Activated CD8-positive, alpha-beta memory T cell treated with anti-CD3 and anti-CD28 coated beads for 4 hours (primary cell): ENCODE measurements at places on chromosomes 2 and 18.

GRCh38 chr2:29829841-29830240 lies 91.5 kb downstream of the ALK start:
- DNase-seq: no peak

DNA sequence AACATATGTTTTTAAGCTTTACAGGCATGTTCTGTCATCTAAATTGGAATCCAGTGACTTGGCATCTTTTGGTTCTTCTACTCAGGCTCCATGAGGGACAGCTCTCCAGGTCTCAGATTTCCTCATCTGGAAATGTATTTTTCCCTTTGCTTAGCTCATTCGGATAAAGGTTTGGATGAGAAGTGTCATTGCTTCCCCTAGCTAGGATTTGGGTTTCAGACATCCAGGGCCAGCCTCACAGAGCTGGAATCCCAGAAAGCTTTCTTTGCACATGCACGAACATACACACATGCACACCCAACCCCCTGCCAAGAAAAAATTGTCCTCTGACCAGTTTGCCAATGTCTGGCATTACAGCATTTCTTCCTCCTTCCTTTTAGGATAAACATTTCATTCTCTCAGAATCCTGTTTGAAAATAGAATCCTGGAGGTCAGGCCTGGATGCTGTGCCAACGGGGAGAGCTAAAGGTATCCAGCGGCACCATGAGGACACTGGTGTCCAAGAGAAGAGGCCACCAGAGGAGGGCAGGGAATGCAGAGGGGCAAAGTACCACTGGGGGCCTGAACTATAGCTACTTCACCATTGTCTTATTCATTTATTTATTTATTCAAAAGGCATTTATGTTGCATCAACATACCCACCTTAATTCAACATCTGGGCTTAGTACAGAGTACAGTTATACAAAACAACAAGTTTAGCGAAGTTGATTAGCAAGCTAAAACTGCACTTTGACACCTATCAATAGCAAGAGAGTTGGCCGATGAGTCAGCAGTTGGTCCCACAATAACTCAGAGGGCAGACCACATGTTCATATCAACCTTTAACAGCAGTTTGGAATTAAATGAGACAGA lies 97.9 kb upstream of the ATL2 start:
- DNase-seq: no peak

DNA sequence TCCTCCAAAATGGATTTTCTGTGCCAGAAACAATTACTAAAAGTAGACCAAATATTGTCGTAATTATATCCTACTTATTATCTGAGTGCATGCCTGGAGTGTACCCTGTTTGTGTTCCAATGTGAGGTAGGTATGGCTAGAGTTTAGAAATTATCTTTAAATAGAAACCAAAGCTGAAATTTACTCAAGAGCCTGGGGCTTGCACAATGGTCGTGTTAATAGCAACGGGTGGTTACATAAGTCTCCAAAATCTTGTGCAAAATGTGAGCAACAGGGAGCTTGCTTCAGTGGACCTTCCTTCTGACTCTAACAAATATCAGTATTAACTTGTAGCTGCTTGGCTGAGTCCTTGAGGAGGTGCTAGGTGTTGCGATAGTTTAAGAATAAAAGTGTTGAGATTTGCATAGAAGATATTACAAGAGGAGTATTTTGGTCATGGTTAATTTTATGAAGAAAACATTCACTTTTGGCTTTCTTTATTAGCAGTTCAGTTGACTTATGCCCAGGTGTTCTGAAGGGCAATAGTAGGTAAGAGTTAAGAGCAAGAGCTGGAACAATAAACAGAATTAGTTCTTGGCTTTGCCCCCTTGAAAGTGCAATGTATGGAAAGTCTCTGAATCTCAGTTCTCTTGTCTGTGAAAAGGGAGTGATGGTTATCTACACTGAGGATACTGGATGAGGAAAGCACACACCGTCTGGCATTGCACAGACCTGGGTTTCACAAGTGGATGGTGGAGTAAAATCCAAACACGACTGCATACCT lies 4.6 kb downstream of the CXCR4 start:
- DNase-seq: no peak

DNA sequence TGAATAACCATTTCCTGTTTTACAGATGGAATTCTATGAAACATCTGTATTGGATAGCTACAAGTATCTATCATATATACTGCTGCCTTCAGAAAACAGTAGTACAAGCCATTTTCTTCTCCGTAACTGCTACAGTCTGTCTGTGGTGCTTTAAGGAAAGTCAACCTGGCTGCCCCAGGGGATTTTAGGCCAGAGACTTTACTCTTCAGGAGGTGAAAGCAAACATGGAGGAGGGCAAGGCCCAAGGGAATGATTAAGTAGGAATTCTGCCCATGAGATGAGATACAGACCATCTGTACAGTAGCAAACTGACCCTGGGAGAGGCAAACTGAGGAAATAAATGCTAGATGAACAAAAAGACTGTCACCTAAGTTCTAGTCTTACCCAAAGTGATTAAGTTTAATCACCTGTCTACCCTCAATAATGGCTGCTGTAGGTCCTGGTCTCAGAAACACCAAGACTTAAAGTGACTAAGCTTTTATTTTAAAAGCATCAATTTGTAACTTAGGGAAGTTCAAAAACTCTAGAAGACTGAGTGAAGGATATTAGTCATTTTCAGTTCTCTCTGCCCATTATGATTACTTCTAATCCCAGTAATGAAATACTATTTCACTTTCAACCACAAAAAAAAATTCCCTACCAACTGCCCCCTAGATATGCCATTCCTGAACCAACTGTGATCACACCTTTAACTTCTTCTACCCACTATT lies 14.8 kb downstream of the MBD2 start:
- no peak for DNase-seq

- DNase-seq: no peak
Observed at GRCh38 chr2:175251425-175252041, 70.0 kb upstream of the ATP5MC3 start.

DNA sequence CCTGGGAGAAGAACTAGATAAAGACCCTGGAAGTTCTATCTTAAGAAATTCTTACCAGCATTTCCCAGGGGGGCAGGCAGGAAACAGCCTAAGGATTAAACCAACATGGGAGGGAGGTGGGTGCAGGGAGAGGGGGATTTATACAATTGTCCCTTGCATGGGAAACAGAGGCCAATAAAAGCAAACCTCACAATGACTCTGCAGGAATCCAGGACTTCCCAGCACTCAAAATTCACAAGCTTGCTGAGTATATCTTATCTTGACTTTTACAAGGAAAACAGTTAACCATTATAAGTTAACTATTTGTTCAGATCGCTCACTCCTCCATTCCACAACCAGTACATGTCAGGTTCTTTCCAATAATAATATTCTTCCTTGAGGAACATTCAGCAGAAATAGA lies 241.3 kb downstream of the MREG start:
- no peak for DNase-seq

DNA sequence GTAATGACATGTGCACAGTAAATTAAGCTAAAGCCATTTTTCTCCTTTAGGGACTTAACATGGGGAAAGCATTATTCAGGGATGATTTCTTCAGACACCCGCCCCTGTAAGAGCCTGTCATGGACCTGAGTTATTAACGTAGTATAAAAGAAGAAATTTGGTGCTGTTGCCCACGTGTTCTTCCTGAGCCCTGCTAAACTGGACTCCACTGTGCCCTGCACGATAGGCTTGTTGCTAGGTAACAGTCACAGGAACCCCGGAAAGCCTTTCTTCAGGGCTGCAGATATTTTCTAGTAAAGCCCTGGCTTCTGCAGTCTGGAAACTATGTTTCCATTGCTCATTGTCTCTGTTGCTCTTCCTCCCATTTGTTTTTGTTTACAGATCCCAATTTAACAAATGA lies 157.9 kb downstream of the LRRC30 start:
- no peak for DNase-seq

DNA sequence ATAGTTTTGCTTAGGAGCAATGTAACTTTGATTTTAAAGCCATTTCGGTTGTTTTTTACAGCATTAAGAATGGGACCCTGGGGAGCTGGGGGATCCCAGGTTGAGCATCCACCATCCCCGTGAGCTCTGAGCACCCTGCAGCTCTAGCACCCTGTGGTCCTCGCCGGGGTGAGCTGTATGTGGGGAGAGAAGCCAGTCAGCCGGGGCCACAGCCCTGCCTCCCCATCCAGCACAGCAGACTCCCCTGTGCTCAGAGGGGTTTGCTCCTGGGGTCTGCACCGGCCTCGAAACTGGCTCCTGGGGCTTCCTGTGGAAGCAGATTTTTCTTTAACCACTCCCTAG lies 1.3 kb downstream of the COL6A3 start:
- DNase-seq: no peak

GRCh38 chr2:147351784-147352183 lies 493.0 kb upstream of the ACVR2A start:
- no peak for DNase-seq

DNA sequence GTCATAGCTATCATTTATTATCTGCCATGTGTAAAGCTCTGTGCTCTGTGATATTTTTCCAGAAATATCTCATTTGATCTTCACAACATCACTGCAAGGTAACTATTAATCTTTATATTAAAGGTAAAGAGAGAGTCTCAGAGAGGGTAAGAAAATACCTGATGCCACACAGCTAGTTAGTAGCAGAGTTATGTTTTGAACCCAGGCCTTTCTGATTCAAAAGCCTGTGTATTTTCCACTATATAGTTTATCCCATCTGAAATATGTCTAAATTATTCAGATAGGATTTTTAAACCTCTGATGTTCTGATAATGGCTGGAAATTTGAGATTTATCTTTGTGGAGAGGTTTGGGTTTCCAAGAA lies 10.1 kb downstream of the INPP1 start:
- no peak for DNase-seq

DNA sequence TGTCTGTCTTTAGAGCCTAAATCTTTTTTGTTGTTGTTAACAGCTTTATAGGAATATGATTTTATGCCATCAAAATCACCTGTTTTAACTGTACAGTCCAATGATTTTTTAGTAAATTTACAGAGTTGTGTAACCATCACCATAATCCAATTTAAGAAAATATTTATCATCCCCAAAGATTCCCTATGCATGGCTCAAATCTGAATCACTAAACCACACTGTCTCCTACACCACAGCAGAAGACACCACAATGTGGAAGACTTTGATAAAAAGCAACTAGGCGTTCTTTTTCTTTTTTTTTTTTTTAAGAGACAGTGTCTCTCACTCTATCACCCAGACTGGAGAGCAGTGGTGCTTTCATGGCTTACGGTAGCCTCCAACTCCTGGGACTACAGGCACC lies 99.6 kb downstream of the TXNL1 start:
- no peak for DNase-seq

DNA sequence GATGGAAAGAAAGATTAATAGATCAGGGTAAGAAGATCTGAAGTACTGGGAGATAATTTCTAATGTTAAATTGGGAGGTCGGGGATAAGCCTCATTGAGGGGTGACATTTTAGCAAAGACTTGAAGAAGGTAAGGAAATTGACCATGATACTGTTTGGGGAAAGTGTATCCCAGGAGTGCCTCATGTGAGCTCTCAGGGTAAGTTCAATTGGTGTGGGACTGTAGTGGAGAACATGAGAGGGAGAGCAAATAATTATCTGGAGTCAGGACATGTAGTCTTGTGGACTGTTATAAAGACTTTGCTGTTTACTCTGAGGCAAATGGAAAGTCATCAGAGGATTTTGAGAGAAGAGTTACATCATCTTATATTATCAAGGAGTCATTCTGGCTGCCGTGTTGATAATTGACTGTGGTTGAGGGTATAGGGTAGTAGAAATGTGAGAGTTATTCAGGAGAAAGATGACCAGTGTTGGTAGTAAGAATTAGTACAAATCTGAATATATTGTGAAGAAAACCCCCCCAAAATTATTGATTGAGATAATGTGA lies 624.4 kb downstream of the ADCYAP1 start:
- DNase-seq: no peak

DNA sequence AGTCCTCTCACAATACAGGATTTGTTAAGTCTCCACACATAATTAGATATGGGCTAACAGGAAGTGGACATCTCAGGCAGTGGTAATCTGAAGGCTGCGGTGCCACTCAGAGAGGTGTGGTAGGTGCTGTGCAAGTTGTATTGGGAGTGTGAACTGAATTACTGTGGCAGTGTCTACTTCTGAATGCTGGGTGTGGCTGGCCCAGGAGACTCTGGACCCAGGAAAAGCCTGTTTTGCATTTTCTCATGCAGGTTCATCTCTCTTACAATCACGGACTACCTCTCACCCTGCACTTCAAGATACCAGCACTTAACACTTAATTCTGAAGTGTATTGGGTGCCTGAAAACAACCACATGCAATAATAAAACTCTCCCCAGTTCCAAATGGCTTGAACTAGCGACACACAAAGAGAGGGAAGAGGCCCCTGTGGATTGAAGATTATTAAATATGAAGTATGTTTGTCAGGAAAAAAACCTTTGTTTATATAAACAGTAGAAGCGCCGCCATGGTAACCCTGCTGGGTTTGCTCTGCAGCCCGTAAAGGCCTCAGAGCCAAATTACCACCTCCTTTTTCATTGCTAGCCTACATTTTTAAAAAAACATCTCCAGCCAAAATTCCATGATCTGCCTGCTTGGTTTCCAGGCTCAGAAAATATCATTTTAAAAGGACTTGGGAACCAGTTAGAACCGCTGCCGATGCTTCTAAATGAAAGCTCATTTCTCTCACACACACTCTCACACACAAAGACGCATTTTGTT lies 77.5 kb downstream of the GFPT1 start:
- no peak for DNase-seq

- no peak for DNase-seq
Observed at GRCh38 chr2:219500135-219500534, 1.4 kb downstream of the GMPPA start.

DNA sequence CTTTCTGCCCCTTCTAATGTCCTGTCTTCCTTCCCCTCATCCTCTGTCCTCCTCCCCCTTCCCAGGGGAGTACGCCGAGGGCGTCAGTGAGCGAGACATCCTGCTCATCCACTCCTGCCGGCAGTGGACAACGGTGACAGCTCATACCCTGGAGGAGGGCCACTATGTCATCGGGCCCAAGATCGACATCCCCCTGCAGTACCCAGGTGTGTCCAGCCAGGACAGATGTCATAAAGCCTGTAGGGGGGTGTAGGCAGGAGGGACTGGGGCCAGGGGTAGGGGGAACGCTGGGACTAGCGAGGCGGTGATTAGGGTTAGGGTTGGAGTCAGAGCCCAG lies 3.4 kb downstream of the GAREM2 start:
- no peak for DNase-seq

- DNase-seq: no peak
Observed at GRCh38 chr18:62683935-62684334, 31.4 kb upstream of the PHLPP1 start.

DNA sequence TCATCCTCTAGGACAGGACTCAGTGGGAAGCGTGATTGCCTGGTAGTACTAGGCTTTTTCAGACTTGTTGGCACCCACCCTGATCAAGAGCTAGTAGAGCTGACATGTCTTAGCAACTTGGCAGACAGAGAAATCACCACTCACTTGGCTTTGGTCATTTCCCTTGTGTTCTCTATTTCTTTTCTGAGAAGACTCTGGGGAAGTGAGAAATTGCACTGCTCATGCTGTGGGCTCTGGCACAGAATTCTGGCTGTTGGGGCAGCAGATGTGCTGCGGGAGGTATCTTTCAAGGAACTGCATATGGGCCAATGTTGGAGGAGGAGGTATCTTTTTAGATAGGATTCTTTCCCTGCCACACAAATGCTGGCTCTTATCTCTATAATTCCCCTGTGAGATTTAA lies 529.1 kb upstream of the MEX3C start:
- no peak for DNase-seq

- no peak for DNase-seq
Observed at GRCh38 chr2:181174611-181175580, 194.5 kb downstream of the UBE2E3 start.
